ENCODE measurements at places on chromosomes 1 and 21.

DNA sequence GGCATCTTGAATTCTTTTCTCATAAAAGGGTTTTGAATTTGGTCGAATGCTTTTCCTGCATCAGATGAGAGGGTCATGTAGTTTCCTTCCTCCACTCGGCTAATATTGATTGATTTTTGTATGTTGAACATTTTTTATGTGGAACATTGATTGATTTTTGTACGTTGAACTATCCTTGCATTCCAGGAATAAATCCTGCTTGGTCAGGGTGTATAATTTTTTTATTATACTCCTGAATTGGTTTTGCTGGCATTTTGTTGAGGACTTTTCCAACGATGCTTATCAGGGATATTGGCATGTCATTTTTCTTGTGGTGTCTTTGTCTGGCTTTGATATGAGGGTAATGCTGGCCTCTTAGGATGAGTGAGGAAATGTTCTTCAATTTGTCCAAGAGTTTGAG is 8.5 kb downstream of the TMEM240 start:
- no peak for DNase-seq

DNA sequence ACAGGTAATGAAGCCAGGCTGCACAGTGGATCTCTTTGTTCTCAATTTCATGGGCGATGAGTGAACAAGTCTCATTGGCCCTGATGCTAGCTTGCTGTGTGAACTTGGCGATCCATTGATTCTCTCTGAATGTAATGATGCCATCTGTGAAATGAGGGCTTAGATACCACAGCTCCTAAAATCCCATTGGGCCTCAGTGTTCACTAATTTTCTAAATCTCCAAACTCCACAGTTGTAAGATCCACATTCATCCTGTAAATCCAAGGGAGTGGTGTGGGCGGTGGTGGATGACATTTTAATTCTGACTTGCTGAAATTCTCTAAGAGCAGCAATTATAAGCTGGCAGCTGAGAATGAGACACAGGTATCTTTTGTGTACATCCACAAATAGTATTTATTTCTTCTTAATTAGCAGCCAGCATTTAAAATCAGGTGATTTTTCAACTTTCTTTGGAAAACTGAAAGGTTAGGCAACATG is 9.6 kb upstream of the ACTL8 start:
- DNase-seq = no peak

GRCh38 chr21:26099610-26100219 is 70.9 kb downstream of the APP start:
- peak; percentile 29 for DNase-seq

- no peak for DNase-seq
These were observed 132.7 kb upstream of the ARHGEF16 start for GRCh38 chr1:3321559-3322449.

DNA sequence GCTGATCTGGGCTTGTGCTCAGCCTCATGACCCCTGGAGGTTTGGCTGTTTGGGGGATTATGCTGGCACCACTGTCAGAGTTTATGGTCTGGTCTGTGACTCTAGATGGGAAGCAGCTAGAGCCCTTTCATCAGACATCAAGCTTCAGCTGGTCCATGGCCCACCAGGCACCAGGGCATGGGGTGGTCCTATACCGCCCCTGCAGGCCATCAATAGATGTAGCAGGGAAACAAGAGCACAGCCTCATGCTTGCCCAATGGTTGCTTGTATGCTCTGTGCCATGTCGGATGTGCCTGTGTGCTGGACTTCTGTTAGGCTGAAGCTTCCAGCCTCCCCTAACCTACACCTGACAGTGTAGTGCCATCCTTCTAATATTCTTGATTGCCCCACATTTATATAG is 71.1 kb upstream of the CD34 start:
- DNase-seq = no peak

Measured in hippocampal formation (tissue), 2 donors.